ENCODE measurements at places on chromosomes 2 and 18.

GRCh38 chr2:189142893-189143759 is 36.4 kb downstream of the COL5A2 start:
- no peak for DNase-seq

DNA sequence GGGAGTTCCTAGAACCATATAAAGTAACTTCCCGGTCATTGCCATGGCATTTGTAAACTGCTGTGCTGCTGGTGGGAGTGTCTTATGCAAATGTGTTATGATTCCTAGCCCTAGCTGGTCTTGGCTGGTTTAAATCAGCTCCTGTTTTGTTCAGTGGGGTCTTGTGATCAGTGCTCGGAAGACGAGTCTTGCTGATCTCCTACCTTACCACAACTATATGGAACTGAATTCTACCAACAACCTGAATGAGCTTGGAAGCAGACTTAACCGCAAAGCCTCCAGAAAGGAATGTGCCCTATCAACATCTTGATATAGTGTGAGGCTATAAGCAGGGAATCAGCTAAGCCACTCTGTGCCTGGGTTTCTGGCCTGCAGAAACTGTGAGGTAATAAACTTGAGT is 33.5 kb downstream of the POLE4 start:
- DNase-seq, result no peak

DNA sequence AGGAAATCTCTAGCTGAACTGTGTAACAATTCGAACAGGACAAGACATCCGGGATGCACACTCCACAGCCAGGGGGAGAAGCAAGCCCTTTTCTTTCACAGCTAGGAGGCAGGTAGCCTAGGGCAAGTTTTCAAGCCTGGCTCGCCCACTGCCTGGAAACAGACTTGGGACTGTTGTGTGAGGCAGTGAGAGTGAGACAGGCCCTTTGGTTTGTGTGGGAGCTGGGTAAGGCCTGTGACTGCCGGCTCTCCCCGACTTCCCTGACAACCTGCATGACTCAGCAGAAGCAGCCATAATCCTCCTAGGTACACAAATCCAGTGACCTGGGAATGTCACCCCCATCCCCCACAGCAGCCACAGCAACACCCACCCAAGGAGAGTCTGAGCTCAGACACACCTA is 179.7 kb downstream of the WDPCP start:
- DNase-seq, result no peak

GRCh38 chr2:113012436-113013335 is 7.4 kb downstream of the IL36A start:
- no peak for DNase-seq

- DNase-seq, result no peak
These were observed 10.8 kb upstream of the MAPRE2 start for GRCh38 chr18:35030277-35030989.

- no peak for DNase-seq
These were observed 81.6 kb downstream of the EPB41L3 start for GRCh38 chr18:5462227-5462626.

GRCh38 chr2:241885946-241886643 is 16.6 kb downstream of the RTP5 start:
- DNase-seq, result no peak

DNA sequence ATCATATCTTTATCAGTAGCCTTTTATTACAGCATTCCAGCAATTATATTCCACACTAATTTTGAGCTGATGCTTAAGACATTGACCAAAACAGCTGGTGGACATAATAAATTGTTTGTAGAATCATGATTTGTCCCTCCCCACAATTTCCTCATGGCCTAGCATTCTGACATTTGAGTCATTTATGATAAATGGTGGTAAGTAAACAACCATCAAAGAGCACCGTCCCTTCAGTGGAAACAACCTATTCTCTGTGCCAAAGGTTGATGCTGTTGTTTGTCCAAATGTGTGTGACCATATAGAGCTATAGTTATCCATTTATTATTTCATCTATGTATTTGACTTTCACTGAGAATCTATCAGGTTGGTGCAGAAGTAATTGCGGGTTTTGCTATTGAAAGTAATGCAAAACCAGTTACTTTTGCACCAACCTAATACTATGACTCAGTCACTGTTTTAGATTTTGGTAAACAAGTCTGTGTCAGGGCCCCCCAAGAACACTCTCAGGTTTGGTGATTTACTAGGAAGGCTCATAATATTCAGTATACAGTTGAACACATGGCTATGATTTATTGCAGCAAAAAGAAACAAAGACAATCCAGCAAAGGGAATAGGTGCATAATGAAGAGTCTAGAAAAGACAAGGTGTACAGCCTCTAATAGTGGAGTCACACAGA is 608.7 kb upstream of the REG3G start:
- DNase-seq, result no peak

DNA sequence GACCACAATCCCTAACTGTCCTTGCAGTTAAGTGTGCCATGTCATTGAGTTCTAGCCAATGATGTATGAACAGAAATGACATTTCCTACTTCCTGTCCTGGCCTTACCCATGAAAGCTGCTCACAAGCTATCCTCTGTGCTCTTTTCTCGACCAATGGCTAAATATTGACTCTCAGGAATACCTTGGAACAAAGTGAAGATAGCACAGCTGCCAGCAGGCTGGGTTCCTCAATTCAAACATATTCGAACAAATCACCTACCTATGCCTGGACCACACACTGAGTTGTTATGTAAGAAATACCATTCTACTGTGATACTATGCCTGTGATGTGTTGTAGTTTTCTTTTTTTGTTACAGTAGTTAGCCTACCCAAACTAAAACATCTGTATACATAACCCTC is 65.1 kb downstream of the GAREM1 start:
- DNase-seq, result no peak

GRCh38 chr18:1104181-1104881 is 199.7 kb downstream of the ADCYAP1 start:
- DNase-seq, result no peak

DNA sequence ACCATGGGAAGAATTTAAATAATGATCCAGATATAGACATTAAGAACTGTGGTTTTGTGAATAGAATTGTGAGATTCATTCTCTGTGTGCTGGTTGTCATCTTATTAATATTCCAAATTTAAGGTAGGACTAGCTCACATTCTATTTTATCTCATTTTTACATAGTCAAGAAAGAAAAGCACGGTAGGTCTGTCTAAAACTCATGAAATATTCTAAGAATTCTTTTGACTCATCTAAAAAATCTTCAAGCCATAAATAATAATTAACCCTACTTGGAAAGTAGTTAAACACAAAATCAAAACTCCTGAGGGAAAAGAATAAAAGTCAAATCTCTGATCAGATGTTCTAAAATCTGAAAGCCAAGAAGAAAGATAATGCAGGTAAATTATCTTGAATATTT is 388.8 kb upstream of the CHAC2 start:
- no peak for DNase-seq

DNA sequence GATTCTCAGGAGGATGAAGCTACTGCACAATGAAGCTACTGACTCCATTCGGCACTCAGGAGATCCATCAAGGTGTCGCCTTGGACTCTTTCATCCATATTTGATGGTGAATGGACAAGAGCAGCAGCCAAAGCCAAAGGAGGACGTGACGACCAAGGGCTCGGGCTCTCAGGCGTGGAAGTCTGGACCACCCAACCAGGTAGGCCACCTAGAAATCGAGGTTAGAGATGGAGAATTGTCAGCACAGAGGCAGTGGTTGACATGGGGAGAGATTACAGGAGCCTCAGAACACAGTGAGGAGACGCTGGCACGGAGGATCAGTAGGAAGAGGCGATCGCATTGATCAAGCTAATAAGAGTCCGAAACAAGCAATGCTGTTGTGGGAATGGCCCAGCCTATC is 240.5 kb upstream of the ID2 start:
- no peak for DNase-seq
